ENCODE measurements at places on chromosomes 7 and 10.

- no peak for DNase-seq
Observed at GRCh38 chr7:27860800-27861199, 120.8 kb downstream of the TAX1BP1 start.

GRCh38 chr10:67784474-67784873, 53.5 kb downstream of the DNAJC12 start:
- peak; percentile 18 for DNase-seq

DNA sequence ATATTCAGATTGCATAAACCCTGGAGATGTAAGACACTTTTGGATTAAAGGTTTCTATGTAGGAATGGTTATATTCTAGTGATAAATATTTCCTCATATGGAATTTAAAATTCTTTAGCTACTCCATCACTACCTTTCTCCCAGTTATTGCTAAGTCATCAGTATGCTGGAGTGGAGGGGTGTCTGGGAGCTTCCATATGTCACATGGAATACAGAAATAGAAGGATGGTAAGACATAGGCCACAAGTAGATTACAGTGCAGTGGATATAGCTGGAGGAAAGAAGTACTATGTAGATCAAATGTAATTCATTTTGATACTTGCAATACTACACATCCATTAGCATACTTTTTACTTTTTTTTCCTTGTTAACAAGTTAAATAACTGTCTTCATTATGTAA, 428.4 kb downstream of the ARL4A start:
- no peak for DNase-seq

DNA sequence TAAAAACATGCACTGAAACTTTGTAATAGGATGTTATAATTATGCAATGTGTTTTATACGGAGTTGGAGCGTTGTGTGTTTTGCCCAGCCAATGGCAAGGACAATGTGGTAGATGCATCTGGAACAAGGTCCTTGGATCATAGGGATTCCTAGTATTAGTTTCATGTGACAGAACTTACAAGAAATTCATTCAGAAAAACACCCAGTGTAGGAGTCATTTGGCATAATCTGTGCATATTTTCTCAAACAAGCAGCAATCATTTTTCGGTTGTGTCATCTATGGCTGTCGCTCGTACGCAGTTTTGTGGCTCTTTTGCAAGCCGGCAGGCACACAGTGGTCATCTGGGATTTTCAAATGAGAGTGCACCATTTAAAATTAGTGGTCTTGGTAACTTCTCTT, 19.8 kb downstream of the CREB5 start:
- DNase-seq, result no peak

- DNase-seq, result no peak
Observed at GRCh38 chr10:130931256-130931655, 380.3 kb downstream of the TCERG1L start.

DNA sequence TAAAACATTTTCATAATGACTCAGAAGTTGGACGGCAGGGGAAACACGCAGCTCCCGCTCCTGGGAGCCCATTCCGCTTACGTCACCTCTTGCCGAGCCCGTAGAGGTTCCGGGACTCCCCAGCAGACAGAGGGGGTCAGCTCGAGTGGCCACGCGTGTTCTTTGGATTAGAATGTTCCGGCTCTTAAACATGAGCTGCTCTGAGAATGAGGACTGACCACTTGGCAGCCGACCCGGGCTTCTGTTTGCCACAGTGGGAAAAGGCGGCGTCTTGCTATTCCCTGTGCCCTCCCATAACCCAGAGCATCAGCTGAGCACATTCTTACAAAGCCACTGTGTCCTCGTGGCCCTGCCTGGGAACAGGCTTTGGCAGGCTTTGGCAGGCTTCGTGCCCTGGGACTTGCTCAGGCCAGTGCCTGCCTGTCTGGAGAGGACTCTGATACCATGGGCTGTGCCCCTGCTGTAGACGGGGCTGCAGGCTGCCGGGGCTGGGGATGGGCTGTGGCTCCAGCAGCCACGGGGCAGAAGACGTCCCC, 40.1 kb downstream of the PFKP start:
- DNase-seq, result peak; percentile 95

DNA sequence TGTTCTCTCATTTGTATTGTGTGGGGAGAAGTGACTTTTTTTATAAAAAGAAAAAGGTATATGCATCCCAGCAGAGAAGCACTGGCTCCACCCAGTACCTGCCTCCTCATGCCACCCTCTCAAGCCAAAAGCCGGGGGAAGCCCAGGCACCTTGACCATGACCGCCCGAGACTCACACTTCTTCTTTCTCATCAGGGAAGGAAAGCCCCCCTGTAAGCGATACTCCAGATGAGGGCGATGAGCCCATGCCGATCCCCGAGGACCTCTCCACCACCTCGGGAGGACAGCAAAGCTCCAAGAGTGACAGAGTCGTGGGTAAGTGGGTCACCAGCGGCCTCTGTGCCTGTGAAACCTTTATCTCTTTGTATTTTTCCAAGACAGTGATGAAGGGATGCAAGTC, 22.9 kb downstream of the IKZF1 start:
- DNase-seq, result no peak

GRCh38 chr7:2168615-2169311, 64.0 kb downstream of the MAD1L1 start:
- no peak for DNase-seq

GRCh38 chr10:96271016-96271815, at the start of gene BLNK:
Gene BLNK (minus strand): TSS chr10:96271569. CDS start chr10:96271398, 171 bp downstream.
- no peak for DNase-seq

- no peak for DNase-seq
Observed at GRCh38 chr10:47246406-47247147, 53.4 kb upstream of the GDF10 start.

GRCh38 chr10:127123626-127124025, 72.8 kb downstream of the INSYN2A start:
- no peak for DNase-seq

- no peak for DNase-seq
Observed at GRCh38 chr7:77450613-77451012, 34.5 kb upstream of the GSAP start.

DNA sequence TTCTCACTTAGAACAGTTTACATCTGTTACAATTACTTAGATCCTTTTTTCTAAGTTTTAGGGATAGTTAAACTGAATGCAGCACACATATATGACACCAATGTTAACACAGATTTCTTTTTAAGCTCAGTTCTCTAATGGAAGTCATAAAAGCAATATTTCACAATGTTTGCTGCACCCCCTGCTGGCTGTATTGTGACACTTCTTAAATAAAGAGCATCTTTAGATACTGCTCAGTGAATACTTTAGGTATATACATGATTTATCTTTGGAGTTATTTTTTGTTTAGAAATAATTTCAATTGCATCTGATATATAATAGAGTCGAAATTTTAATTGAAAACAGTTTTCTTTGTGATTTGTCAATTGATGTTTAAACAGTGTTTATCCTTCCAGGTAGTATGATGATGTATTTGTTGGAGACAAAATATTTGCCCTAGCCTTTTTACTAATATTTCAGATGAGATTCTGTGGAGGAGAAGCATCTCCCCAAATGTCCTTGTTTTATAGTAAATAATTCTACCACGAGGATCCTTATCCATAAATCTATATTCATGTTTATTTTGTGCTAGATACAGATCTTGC, 174.4 kb downstream of the ST7 start:
- DNase-seq, result peak; percentile 21

- DNase-seq, result peak; percentile 36
Observed at GRCh38 chr10:23293145-23293724, 51.4 kb downstream of the C10orf67 start.

- DNase-seq, result no peak
Observed at GRCh38 chr10:74363727-74364126, 212.7 kb downstream of the ADK start.

DNA sequence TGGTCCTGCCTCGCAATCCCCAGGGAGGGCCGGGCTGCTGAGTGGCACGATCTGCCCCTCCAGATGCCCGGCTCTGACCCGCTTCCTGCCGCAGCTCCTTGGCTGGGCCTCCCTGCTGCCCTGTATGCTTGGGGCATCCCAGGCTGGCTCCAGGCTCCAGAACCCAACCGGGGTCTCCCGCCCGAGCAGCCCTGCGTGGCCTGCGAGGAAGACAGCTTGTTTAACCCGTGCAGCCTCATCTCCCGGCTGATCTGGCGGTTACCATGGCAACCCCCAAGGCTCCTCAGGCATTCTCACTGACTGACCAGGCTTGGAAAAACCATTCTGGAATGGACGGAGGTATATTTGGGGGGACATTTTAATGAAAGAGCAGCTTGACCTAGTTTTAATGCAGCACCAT, 232.4 kb upstream of the MYO3A start:
- DNase-seq, result no peak

DNA sequence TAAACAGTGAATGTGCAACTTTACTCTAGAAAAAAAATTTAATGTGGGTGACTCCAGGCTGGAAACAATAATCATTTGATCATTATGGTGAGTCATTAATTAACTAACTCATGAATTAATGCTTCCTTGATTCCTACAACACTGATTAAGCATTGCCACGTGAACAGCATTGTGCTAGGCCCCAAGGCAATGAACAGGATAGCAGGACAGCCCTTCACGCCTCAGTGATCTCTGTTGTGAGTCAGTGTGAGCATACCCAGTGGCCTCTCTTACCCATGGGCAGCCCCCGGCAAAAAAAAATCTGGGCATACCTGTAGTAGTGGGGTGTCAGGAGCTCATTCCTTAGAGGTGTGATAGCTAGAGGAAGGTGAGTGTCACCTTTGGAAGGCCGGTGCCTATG, 76.0 kb downstream of the DENND2A start:
- no peak for DNase-seq

DNA sequence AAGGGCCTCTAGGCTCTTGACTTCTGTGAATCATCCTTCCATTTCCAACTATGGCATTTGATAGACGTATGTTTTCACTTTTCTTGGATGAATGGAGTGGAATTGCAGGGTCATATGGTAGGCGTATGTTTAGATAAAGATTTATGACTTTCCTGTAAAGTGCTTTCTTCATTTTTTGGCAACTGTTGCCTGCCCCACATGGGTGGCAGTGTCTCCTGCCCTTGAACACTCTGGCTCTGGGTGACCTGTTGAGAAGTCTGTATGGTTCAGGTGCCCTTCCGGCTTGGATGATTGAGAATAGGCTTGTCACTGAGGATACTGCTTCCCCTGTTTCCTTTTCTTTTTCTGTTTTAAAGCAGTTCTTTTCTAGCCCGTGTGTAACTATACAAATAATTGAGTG, 23.1 kb downstream of the RET start:
- no peak for DNase-seq

GRCh38 chr7:157829491-157829890, 492.7 kb downstream of the DNAJB6 start:
- no peak for DNase-seq

GRCh38 chr7:36951257-36951697, 227.0 kb upstream of the AOAH start:
- no peak for DNase-seq

GRCh38 chr7:155567646-155568332, 21.4 kb upstream of the CNPY1 start:
- no peak for DNase-seq

DNA sequence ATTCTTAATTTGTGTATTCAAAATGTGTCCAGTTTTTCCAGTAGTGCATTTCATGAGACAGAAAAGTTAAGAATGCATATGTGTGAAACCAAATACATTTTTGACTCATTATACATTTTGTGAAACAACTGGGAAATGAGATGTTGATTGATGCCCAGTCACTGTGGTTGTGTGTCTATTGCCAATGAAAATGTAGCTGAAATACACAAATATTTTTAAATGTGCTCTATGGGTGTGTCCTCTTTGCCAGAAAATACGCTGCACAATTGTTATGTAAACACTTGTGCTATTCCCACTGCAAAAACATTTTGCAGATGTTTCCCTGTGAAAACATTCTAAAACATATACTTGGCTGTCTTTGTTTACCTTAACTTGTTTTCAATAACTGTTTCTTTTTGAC, 395.2 kb downstream of the TFEC start:
- no peak for DNase-seq

GRCh38 chr7:16637379-16637778, 8.2 kb downstream of the ANKMY2 start:
- DNase-seq, result no peak

- DNase-seq, result no peak
Observed at GRCh38 chr7:44279286-44279685, 46.1 kb downstream of the CAMK2B start.

DNA sequence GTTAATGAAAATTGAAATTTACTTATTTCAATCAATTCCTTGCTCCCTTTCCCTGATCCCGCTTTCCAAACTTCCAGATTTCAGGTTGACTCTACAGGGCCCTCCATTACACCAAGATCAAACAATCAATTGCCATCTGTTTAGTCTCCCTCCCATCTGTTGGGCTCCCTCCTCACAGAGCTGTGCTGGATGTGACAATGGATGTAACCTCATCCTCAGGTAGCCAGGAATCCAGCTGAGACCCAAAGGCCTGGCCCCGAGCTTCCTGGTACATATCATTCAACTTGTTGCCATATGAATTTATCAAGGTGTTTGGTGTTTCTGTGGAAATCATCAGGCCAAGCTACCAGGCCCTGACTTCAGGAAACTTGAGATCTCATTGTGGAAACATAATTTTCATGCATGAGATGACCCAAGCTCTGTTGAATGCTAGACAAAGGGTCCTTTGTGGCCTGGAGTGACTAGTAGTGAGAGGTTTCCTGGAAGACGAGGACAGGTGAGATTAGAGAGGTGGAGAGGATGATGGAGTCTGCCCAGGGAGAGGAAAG, 148.6 kb upstream of the PDE1C start:
- DNase-seq, result no peak

- no peak for DNase-seq
Observed at GRCh38 chr7:46744957-46745706, 824.1 kb upstream of the IGFBP3 start.

GRCh38 chr7:28977881-28978280, 19.8 kb upstream of the TRIL start:
- no peak for DNase-seq
